RCC 7860 (cell line): ENCODE measurements at places on chromosomes 13 and 19.

DNA sequence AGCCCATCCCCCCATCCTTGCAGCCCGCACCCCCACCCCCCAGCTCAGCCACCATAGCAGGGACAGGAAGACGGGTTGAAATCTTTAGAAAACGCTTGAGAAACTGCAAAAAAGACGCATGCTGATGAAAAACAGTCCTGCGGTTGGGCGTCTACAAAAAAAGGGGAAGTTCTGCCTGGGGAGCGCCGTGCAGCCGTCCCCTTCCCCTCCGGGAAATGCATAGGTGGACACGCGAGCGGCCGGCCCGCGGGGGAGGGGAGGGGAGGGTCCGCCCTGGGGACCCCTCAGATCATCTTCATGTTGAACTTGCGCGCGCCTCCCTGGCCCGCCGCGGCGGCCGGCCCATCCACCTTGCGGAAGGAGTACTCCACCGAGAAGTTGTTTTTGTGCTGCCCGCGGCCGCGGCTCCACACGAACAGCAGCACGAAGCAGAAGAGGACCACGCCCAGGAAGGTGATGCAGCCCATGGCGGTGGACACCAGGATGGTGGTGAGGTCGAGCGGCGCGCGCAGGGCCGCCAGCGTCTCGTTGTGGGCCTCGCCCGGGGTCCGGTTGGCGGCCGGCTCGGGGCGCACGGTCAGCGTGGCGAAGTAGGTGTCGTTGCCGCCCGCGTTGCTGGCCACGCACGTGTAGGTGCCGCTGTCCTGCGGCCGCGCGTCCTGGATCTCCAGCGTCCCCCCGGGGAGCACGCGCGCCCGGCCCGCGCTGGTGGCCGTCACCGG is 7.9 kb upstream of the PEAK3 start:
- no peak for DNase-seq

DNA sequence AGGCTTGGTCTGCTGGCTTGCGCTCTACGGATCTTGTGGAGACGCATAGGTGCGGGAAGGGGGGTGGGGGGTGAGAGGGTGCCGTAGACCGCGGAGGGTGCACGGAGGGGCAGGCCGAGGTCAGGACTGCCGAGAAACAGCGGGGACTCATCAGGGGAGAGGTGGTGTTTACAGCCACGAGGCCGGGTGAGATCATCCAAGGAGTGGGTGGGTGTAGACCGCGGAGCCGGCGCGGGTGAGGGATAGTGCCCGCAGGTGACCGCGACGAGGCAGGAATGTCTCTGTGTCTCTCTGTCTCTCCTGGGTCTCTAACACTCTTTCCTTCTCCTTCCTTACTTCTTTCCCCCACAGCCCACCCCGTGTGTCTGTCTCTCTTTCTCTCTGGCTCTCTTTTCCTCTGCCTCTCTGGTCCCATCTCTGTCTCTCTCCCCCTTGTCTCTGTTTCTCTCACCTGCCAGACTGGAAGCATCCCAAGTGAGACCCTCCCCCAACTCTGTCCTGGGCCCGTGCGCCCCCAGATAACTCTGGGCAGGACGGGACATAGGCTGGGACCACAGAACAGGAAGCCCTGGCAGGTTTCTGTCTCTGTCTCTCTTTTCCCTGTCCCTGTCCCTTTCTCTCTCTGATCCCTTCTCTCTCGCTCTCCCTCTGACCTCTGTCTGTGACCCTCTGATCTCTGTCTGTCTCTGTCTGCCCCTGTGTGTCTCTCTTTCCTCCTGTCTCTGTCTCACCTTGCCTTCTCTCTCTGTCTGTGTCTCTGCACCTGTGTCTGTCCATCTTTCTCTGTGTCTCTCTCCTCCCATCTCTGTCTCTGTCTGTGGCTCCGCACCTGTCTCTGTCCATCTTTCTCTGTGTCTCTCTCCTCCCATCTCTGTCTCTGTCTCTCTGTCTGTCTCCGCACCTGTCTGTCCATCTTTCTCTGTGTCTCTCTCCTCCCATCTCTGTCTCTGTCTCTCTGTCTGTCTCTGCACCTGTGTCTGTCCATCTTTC is 1.8 kb upstream of the KLK4 start:
- DNase-seq: no peak

- no peak for DNase-seq
Observed at GRCh38 chr13:75959861-75960481, 323.8 kb downstream of the LMO7 start.

GRCh38 chr13:34167347-34167746 is 349.4 kb downstream of the RFC3 start:
- DNase-seq: no peak

DNA sequence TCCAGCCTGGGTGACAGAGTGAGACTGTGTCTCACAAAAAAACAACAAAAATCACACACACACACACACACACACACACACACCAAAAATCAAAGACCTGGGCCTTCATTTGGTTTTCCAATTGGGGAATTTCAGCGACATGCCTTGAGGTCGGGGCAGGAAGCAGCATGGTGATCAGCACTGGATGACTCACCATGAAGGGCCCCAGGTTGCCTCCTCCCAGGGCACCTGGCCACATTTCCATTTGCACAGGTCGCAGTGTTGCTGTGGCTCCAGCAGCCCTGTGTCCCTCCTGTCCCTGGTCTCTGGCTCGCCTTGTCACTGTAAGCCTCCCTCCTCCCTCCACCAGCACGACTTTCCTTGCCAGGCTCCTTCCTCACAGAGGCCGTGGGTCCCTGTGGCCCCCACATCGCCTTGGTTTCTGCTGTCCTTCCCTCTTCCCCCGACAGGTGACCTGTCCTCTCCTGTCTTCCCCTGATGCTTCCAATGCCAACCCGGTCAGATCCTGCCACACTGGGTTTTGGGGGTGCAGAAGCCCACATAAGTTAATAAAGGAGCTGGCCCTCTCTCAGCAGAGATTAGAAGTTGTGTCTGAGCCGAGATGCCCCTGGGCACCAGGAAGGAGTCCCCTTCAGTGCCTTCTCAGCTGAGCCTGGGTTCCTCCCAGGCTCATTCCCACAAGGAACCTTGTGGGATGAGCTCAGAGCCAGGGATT is 66.7 kb downstream of the GPR12 start:
- DNase-seq: no peak

DNA sequence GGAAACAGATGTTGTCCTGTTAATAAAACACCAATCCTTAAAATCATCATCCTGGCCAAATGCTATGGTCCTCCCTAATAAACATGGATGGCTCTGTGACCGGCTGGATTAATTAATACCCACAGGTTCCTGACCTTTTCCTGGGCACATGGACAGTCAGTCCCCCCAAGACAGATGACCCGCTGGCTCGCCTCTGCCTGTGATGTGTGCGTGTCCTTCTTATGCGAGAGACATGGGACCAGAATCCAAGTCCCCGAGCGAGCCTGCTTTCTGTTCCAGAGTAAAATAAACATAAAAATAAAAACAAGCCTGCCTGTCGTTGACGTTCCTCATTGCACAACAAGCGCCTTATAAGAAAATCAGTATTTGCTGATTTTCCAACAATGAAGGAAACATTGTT is 378.3 kb upstream of the TSHZ3 start:
- no peak for DNase-seq

DNA sequence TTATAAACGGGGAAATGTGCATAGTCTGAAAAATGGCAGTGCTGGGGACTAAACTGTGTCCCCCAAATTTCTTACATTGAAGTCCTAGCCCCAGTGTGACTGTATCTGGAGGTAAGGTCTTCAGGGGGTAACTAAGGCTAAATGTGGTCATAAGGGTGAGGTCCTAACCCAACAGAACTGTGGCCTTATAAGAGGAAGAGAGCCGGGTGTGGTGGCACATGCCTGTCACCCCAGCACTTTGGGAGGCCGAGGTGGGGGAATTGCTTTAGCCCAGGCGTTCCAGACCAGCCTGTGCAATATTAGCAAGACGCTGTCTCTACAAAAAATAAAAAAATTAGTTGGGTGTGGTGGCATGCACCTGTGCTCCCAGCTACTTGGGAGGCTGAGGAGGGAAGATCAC is 17.8 kb downstream of the PROZ start:
- no peak for DNase-seq

DNA sequence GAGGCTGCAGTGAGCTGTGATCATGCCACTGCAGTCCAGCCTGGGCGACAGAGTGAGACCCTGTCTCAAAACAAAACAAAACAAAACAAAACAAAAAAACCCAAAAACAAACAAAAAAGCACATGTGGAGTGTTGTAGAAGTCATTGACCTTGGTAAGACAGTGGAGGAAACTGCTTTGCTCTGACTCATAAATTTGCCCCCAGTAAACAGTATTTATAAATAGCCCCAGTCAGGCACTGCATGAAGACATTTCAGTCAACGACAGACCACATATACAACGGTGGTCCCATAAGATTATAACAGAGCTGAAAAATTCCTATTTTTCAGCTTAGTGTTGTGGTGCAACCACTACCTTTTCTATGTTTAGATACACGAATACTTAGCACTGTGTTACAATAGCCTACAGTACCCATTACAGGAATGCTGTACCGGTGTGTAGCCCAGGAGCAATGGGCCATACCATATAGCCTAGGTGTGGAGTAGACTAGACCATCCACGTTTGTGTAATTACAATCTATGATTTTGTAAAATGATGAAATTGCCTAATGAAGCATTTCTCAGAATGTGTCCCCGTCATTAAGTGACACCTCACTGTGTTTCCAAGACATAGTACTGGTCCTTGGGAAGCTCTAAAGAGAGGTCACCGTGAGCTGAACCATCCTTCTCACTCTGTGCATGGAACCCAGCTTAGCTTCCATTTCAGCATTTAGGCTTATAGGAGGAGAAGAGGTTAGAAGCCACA is 1.1 kb downstream of the ARL11 start:
- DNase-seq: no peak

GRCh38 chr19:12801466-12802266 is at the start of the genes PRDX2 and THSD8:
TSS of gene PRDX2 (minus strand) at chr19:12801800. CDS start at chr19:12801261, 539 bp downstream.
TSS of gene THSD8 (plus strand) at chr19:12802069. CDS start at chr19:12802072, 3 bp downstream.
- DNase-seq: no peak

DNA sequence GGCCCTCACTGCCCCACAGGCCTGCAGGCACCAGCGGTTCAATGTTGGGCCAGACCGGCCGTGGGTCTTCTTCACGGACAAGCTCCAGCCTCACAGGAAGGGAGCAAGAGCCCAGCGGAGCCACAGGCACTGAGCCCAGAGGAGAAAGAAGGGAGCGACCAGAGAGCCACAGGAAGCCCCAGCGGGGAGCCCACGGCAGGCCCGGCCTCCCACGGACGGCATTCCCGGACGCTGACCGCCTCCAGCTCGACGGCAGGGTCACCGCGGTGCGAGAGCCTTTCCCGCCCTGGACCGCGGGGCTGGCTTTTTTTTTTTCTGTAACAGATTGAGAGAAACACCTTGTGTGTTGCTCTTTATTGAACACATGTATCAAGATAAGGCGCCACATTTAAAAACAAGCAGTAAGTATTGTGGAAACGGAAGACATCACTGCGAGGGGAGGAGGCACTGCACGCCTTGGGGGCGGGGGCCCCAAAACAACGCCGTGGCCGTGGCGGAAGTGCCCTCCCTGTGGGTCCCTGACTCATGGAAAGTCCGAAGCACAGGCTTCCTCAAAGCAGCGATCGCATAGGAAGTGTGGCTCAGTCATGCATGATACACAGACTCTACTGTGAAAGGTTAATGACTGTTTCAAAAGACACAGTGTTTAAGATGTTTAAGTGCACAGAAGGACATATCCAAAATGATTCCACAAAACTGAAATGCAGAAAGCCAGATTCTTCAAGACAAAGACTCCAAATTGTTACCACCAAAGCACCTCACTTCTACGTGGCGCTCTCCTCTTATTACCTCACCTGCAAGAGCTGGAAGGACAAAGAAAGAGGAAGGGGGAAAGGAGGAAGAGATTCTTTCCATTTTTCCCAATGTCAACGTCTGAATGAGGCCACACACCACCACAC is 3.5 kb downstream of the RASA3 start:
- peak; percentile 82 for DNase-seq

DNA sequence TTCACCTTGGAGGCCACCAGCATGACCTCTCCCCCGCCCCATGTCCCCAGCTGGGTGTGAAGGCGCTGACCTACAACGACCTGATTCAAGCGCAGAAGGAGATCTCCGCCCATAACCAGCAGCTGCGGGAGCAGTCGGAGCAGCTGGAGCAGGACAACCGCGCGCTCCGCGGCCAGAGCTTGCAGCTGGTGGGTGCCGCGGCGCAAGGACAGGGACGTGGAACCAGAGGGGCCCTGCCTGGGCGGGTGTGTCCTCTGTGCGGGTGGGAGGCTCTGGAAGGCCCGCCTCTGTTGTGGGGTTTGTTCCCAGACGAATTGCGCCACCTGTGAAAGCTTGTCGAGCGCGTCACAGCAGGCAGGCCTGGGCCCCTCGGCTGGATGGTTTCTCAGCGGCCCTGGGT is 22.3 kb downstream of the PLEKHJ1 start:
- no peak for DNase-seq

GRCh38 chr13:108618233-108618632 is 11.2 kb upstream of the MYO16 start:
- no peak for DNase-seq

DNA sequence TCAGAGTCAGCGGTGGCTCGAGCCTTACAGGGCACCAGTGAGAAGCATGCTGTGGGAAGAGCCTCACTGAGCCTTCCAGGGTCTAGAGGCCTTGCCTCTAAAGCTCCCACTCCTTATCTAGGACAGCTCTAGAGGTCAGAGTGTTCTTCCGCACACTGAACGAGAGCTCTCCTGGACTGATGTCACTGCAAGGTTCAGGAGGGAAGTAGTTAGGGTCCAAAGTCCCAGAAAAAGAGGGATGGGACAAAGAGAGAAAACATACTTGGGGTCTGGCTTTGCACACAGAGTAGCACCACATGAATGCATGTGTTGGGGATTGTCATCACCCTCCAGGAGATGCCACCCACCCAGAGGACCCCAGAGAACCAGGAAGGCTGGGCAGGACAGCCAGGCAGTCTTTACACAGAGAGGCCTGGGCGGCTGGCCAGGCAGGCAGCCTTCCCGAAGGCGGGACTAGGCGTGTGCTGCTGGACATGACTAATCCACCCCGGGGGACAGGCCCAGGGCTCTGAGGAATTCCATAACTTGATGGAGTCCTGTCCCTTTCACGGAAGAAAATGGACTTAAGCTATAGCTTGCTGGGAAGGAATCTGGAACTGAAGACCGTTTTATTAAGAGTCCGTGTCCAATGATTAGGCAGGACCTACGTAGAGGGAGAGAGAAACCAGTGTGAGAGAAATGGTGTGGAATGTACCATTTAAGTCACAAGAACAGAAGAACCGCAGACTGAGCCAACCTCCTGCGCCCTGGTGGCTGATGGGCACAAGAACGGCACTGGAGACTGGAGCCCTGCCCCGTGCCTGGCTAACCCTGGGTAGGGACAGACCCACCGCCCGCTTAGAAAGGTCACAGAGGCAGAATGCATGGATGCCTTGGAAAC is 16.6 kb upstream of the EPHX3 start:
- peak; percentile 58 for DNase-seq
